ENCODE measurements at places on chromosomes 12 and 14.

- peaks cover 51% of the 10 kb centered on the region for H3K36me3 ChIP-seq
- peak overlapping the region; percentile 100 for H3K4me3 ChIP-seq
- H3K27ac ChIP-seq: peak overlapping the region; percentile 97
- no peaks in the 10 kb centered on the region for H3K27me3 ChIP-seq
- no peak for DNase-seq
These were observed 1.2 kb downstream of the CNOT2 start for GRCh38 chr12:70244409-70244808.

GRCh38 chr14:104694991-104695659 is 5.7 kb downstream of the INF2 start:
- peaks cover 59% of the 10 kb centered on the region for H3K4me1 ChIP-seq
- H3K27me3 ChIP-seq: no peaks in the 10 kb centered on the region
- peak overlapping the region; percentile 91 for H3K27ac ChIP-seq
- H3K4me3 ChIP-seq: peak overlapping the region; percentile 74
- peak; percentile 80 for DNase-seq

DNA sequence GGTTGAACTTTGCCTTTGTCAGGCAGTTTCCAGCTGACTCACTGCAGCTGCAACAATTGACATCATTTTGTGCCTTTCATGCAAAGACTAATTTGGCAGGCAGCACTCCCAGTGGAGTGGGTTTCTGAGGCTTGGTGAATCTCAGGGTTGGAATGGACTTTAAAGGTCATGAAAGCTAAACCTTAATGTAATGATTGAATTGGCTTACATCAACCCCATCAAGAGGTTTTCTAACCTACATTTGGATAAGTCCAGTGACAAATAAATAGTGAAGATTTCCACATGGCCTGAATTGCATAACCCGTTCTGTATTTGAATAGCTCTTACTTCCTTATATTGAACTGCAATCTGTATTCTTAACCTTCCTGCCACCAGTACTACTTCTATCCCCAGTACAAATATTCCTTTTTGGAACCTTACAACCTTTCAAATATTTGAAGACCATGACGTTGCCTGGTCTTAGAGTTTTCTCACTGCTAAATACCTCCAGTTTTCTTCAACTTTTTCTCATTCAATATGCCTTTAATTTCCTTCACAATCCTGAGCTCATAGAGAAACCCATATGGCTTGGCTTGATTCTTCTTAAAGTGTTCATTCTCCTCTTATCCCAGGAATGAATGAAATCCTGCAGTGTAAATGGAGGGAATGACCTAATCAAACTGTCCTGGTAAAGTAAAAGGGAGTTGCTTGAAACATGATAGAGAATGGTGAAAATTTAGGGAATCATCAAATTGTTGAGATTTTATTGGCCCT is 168.1 kb upstream of the NOVA1 start:
- H3K27me3 ChIP-seq: no peaks in the 10 kb centered on the region
- H3K4me3 ChIP-seq: no peak overlapping the region
- H3K36me3 ChIP-seq: no peaks in the 10 kb centered on the region
- no peak for DNase-seq
- H3K4me1 ChIP-seq: no peaks in the 10 kb centered on the region

GRCh38 chr12:106790020-106790419 is 15.5 kb downstream of the RIC8B start:
- H3K27ac ChIP-seq: no peak overlapping the region
- no peak for DNase-seq
- H3K36me3 ChIP-seq: peaks cover 50% of the 10 kb centered on the region
- no peaks in the 10 kb centered on the region for H3K27me3 ChIP-seq

GRCh38 chr14:63277591-63278183 is 41.0 kb downstream of the GPHB5 start:
- no peak overlapping the region for H3K4me3 ChIP-seq
- H3K4me1 ChIP-seq: no peaks in the 10 kb centered on the region
- H3K27me3 ChIP-seq: peaks cover 5% of the 10 kb centered on the region
- H3K36me3 ChIP-seq: no peaks in the 10 kb centered on the region

Measured in activated CD8-positive, alpha-beta T cell treated with anti-CD3 and anti-CD28 coated beads, Interleukin-2, amount 10 ng/mL, durations not matched to agents 7 days and 5 days (primary cell).